ENCODE measurements at places on chromosomes 2 and 18.

DNA sequence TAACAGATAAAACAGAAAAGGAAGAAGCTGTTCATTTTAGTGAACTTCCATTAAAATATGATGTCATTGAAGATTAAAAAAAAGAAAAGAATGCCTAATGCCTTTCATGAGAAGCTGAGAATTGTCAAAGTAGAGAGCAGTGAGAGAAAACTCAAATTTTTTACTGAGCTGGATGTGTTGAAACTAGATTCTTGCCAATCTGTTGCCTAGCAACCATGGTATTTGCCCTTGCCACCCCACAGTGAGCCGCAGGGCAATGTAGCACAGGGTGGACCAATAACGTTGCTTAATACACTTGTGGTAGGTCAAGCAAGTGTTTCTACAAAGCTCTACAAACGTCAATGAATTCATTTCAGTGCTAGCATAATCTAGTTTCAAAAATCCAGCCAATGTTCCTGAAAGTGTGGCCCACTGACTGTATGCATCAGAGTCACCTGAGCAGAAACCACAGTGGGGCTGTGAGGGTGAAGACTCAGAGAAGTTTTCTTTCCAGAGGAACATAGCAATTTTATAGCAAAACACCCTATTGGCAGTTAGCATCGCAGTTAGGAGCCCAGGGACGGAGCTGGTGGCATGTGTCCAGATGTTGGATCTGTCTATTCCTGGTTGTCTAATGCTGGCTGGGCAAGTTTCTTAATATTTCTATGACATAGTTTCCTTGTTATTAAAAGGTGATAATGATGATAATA lies 132.2 kb downstream of the DOCK10 start:
- no peak for DNase-seq

DNA sequence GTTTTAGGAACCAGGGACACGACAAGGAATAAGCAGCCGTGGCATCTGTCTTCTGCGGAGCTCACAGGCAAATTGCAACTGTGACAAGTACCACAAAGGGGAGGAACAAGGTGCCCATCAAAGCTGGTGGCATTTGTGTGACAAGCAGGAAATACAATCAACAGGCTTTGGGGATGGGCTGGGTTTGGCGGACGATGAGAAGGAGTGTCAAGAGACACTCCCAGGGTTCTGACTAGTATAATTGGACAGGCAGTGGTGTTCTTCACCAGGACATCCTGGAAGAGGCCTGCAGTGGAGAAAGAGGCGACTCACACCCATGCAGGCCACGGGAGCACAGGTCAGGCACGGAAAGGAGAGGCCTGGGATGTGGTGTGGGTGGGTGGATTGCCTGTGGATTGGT lies 14.2 kb upstream of the SPATA3 start:
- no peak for DNase-seq

GRCh38 chr2:151972241-151973012 lies 126.4 kb downstream of the CACNB4 start:
- DNase-seq: no peak

GRCh38 chr18:24267878-24268277 lies 129.0 kb downstream of the CABYR start:
- DNase-seq: no peak

DNA sequence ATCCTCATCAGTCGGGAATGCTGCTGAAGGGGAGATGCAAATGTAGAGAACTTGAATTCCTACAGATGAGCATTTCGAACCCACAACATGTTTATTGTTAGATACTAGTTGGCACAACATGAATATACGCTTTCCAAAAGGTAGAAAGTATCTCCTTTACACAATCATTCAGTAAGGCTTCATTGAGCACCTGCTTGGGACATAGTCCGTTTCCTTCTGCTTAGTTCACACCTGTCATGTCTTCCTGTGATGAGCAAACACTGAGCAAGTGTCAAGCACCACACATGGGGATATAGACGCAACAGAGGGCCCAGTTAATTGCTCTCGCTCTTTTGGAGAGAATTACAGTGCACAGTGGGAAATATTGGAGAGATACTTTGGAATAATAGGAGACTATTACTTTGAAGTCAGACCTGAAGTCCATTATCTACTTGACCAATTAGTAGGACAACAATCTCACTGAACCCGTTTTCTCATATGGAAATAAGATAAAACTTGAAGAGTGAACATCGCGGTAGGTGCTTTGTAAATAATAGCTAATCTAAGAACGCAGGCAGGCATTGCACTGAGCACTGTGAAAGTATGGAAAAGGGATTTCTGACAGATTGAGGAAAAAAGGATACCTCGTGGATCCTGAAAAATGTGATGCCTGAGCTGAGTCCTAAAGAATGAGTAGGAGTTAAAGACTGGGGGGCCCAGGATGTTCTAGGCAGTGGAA lies 1.2 kb downstream of the CPSF3 start:
- no peak for DNase-seq

GRCh38 chr2:106020032-106020431 lies 174.1 kb downstream of the UXS1 start:
- no peak for DNase-seq

DNA sequence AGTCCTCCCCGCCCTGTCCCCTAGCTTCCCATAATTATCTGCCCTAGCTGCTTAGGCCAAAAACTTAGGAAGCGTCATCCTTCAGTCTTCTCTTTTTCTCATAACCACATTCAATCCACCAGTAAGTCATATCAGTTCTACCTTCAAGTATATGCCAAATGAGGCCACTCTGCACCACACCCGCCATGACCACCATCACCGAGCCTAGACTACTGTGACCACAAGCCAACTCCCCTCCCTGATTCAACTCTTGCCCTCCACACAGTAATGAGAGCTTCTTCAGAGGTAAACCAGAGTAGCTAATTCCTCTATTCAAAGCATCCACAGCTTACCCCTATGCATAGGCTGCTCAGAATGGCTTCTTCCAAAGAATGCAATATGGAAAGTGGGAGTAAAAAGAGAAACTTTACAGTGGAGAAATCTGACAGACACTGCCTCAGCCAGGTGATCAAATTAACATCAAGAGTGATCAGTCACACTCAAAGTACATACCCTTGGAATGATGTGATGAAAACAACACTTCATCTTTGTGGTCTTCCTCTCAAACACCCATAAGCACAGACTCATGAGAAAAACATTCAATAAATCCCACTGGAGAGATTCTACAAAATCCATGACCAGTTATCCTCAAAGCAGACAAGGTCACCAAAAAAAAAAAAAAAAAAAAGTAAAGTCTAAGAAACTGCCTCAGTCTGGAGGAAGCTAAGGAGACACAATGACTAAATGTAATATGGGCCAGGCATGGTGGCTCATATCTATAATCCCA lies 17.7 kb downstream of the MBOAT2 start:
- no peak for DNase-seq

- no peak for DNase-seq
Measured at GRCh38 chr18:74172697-74173433, 24.5 kb downstream of the TIMM21 start.

DNA sequence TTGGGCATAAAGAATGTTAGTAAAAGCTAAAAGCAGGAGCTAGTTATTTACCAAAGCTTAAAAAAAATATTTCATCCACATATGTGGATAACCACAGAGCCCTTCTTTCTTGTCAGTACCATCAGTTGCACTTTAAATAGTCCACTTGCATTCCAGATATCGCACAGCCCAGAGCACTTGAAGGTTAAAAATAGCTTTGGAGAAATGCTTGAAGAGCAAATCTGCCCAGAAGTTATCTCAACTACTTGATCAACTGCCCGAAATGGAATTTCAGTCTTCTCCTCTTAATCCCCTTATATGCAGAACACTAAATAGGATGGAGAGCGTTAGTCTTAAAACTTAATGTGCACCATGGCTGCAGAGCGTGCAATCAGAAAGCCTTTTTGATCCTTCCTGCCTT lies 148.3 kb downstream of the PLEKHA3 start:
- DNase-seq: no peak

- no peak for DNase-seq
Measured at GRCh38 chr2:1502891-1503304, 89.6 kb downstream of the TPO start.

DNA sequence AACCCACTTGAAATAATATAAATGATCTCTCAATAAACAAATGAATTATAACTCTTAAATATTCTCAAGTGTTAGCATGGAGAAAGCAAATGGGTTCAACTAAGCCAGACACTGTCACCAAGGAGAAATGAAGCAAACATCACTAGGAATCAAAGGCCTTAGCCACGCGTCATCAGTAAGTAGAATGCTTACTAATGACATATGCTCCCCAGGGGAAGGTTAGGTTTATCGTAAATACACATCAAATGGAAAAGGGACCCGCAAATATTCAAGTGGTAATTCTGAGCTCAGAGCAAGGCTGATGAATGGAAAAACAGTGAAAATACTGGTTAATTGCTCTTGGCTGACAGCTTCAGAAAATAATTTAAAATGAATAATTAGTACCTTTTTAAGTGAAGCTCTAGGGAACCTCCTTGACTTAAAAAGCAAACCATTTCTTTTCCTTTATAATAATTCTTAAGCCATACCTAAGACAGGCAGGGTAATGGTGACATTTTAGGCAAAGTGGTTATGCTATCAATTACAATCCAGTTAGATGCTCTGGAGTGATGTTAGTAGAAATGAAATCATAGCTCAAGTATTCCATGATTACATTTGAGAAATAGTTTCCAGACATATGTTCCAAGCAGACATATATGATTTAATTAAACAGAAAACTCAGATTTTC lies 101.5 kb downstream of the ALPK2 start:
- DNase-seq: no peak

- DNase-seq: no peak
Measured at GRCh38 chr2:104521247-104521646, 332.7 kb upstream of the POU3F3 start.

DNA sequence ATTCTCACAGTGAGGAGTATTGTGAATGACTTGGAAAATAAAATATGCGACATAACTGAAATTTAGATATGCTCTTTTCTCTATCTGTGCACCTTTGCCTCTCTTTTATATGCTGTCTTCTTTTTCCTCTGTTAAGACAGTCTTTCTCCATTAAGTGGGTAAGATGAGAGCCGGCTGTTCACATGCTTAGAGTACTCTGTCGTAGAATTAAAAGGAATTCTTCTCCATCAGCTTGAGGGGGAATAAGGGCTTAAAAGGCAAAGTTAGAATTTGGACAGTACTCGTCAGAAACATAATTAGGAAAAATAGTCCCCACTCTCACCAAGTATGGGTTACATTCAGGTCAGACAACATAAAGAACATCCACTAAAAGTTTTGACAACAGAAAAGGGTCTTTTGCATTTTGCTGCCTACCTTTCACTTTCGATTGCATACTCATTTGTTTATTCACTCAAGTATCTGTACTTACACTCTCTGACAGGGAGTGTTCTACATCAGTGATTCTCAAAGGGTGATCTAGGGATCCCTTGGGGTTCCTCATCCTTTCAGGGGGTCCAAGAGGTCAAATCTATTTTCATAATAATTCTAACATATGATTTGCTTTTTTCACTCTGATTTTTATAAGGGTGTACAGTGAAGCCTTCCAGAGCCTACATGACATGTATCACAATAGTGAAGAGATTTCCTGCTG lies 48.0 kb downstream of the ARHGAP15 start:
- no peak for DNase-seq

- DNase-seq: no peak
Measured at GRCh38 chr2:182240862-182241371, 185.9 kb downstream of the PDE1A start.

DNA sequence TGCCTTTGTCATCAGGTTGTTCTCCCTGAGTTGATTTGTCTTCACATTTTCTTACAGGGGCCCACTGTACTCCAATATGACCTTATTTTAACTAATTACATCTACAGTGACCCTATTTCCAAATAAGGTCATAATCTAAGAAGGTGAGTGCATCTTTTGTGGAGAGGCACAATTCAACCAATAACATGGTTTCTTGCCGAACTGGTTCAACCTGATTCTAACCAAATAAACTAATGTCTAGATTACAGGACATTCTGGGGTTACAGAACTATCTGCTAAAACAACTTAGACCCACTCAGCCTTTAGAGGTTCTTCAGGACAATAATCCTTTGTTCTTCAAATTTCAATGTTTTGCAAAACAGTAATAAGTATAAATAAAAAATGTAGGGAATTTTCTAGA lies 496.5 kb upstream of the SOX11 start:
- no peak for DNase-seq

- no peak for DNase-seq
Measured at GRCh38 chr2:1938986-1939385, 194.7 kb upstream of the PXDN start.

- peak; percentile 1 for DNase-seq
Measured at GRCh38 chr2:84481702-84482101, 22.6 kb upstream of the SUCLG1 start.

DNA sequence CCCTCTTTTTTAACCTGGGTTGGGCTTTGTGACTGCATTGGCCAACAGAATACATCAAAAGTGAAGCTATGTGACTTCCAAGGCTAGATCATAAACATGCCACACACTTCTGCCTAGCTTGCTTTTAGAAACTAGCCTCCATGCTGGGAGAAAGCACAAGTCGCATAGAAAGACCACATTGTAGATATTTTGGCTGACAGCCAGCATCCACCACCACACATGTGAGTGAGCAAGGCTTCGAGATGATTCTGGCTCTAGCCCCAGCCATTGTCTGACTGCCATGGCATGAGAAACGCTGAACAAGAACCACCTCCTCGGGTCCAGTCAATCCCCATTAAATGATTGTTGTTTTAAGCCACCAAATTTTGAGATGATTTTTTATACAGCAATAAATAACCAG lies 66.8 kb upstream of the STPG4 start:
- DNase-seq: no peak

GRCh38 chr2:29336341-29337241 lies 221.4 kb downstream of the CLIP4 start:
- DNase-seq: no peak

GRCh38 chr2:8639122-8639635 lies 42.7 kb upstream of the ID2 start:
- DNase-seq: no peak

DNA sequence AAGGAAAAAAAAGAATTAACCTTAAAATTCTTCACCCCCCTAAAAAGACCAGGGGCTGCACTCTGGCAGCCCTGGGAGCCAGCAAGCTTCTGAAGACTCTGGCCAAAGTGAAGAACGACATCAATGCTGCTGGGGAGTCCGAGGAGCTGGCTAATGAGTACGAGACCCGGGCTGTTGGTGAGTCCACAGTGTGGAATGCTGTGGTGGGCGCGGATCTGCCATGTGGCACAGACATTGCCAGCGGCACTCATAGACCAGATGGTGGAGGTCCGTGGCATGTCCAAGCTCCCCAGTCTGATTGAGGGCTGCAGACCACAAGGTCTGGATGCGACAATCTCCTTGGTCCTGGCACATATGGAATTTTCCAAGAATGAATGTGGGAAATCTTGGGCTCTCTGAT lies 47.4 kb downstream of the TRPM8 start:
- DNase-seq: no peak

GRCh38 chr2:74688881-74689280 lies 34.8 kb downstream of the SEMA4F start:
- no peak for DNase-seq

- DNase-seq: no peak
Measured at GRCh38 chr18:52130624-52131301, 209.2 kb upstream of the DCC start.

DNA sequence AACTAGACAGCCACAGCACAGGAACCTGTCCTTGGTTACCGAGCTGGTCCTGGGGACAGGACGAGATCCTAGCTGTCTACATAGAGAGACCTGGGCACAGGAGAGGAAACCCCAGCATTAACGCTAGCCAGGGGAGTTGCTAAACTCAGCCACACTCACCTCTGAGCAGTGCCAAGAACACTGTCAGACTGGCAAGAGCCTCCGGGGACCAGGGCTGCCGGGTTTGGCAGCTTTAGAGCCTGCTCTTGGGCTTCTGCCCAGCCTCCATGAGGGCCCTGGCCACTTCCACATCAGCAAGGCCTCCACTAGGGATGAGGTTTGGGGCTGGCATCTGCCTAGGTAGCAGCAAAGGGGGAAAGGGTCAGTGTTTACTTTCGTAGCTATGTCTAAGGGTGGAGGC lies 6.7 kb downstream of the TMBIM1 start:
- DNase-seq: peak; percentile 23

Data from GOT3 (cell line).